Stimulated activated CD8-positive, alpha-beta memory T cell treated with anti-CD3 and anti-CD28 coated beads, Interleukin-4, amount 100 ng/mL, for 1 hour (primary cell): ENCODE measurements at places on chromosomes 5 and 9.

- DNase-seq, result no peak
Observed at GRCh38 chr5:52007230-52007858, 624.1 kb downstream of the ISL1 start.

DNA sequence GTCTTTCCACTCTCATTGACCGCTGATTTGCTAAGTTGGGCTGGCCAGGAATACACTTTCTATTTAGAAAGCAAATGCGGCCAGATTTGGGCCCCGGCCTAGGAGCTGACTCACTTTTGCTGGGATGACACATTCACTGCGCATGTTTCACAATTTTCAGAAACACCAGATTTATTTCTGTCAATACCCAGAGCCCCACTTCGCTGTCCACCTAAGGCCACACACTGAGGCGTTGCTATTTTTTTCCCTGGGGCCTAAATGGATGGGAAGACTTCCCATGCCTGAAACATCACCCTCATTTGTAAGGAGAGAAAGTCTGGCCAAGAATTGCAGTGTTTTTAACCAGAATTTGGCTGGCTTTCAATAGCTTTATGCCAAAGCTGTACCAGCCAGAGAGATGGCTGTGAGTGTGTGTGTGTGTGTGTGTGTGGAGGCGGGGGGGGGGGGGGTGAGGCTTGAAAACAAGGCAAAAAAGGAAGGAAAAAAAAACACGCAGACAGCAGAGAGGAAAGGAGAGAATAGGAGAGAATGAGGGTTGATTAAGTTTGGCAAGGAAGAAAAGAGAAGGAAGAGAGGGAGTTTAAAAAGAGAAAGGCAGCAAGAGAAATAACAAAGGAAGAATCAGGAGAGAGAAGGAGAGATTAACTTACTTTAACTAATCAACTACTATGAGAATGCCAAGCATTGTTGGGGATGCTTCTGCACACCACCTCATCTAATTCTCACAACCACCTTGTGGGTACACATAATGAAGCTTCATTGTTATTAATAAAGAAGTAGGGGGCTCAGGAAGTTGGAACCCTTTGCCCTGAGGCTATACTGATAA, 261.4 kb upstream of the KLF4 start:
- DNase-seq, result no peak

DNA sequence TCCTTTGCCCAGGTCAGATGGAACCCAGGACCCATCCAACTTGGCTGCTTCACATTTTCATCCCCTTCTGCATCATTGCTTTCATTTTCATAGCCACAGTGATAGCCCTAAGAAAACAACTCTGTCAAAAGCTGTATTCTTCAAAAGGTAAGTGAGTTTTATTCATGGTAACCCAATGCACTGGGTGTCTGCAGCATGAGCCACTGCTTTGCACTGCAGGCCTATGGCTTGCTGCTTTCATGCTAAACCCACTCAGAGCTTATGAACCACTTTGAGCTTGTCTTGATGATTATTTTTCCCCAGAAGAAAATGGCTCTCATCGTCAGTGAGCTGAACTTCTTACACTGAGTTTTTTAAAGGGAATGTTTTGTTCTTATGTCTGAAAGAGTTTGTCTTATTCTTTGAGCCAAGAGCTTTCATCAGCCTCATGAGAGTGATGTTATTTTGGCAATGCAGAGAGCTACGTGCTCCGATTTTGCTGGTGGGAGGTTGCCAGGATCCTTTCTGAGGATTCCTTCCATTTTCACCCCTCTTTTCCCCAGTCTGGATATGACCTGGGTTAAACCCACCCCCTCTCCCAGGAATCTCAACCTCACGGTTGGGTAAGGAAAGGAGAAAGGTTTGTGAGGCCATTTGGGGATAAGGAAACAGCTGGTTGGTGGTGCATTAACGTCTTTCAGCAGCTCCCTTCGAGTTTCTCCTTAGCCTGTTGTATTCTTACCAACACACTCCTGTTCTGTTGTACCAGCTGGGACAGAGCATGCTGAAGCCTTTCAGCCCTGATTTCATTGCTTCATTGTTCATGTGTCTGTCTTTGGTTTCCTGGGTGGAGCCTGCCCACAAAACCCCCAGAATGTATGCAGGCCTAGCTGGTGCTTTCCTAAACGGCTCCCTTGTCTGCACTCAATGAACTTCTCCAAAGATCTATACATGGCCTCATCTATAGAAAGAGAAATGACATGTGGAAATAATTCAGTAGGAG, 47.6 kb downstream of the PDCD1LG2 start:
- DNase-seq, result no peak

- no peak for DNase-seq
Observed at GRCh38 chr5:172901012-172901780, 58.0 kb upstream of the RPL26L1 start.

DNA sequence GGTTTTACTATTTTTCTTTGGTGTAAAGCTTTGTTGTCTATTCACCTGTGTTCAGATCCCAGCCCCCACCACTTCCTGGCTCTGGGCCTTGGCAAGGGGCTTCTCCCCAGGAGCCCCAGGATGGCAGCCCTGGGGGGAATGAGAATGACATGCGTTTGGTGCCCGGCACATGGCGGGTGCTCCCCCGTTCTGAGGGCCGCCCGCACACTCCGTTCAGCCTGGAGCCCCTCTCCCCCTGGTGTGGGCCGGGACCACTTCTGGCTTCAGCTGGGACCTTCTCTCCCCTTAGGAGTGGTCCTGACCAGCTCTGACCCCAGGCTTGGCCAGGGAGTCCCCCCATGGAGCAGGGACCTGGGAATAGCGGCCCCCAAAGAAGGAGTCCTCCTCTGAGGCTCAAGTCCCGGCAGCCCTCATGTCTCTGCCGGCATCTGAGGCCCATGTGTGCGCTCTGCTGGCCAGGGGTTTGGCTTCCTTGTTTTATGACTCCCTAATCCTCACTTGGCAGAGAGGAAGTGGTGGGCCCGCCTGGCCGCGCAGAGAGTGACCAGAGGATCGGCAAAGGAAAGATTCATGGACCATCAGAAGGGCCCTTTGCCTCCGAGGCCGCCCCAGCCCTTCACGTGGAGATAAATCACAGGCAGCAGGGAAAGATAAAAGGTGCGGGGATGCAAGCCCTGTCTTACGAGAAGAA, 57.0 kb upstream of the LMX1B start:
- no peak for DNase-seq

DNA sequence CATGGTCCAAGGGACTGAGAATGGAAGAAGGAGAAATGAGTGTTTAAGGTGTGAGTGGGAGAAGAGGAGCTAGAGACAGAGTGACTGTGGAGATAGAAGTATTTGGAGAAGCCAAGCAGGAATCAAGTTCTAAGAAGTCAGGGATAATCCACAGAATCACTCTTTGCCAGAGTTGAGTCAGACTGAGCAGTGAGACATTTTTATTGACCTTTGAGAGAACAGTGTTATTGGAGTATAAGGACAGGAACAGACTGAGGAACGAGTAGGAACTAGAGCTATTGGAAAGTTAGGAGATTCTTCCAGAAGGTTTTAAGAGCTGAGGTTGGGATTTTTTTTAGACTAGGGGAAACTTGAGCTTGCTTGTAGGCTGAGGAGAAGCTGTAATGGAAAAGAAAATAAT, 37.2 kb downstream of the RCL1 start:
- no peak for DNase-seq

DNA sequence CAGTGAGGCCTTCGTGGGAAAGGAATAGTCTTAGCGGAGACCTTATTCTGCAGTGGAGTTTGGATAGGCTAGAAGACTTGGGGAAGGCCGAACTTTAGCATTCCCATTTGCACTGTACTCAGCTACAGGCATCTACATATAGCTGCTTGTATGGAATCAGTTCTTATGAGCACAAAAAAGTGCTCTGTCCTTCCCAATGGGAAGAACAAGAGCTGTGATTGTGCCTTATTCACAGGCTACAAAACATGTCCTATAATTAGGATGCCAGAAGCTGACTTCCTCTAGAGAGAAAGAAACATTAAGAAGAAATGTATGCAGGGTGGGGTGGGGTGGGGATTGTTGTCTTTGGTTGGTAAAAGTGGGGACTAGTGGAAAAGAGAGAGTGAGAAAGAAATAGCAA, 154.7 kb downstream of the ATP10B start:
- DNase-seq, result no peak

GRCh38 chr5:149745-150485, 41.4 kb upstream of the LRRC14B start:
- DNase-seq, result no peak

GRCh38 chr5:149904293-149904886, 40.2 kb downstream of the PDE6A start:
- no peak for DNase-seq

DNA sequence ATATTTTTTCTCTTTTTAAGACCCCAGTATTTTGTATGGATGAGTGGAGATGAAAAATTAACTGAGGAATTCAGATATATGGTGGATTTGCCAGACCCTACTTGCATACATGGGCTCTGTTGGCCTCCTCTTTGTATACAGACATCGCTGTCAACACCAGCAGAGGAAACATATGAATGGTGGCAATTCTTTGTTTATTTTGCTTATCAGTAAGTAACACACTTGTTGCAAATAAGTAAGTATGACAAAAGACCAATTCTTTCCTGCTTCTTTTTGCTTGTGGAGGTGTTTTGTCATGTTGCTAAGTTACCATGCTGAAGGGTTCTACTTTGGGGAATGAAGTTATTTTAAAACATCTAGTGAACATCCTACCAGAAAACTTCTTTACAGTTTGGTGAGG, 298.2 kb downstream of the KIF4B start:
- DNase-seq, result no peak

- no peak for DNase-seq
Observed at GRCh38 chr9:137359850-137360249, 57.8 kb upstream of the NRARP start.

DNA sequence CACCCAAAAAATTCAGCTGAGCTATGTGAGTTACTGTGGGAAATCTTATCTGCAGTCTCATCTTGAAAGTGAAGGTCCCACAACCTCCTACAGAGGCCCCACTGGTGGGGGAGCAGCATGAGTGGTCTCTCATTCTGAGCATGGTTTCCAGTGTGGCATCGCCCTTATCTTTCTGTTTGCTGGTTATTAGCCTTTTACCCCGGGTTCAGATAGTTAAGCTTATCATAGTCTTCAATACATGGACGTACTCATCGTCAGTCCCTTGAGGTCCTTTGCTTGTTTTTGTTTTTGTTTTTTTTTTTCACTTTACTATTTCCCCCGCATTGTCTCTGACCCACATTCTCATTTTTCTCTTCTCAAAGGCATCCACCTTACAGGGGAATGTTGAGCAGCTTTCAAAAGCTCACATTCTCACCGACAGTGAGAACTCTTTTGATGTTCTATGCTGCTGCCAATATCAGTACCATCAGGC, 7.7 kb upstream of the HAVCR2 start:
- no peak for DNase-seq

GRCh38 chr5:73189871-73190376, 16.9 kb downstream of the TMEM174 start:
- no peak for DNase-seq

DNA sequence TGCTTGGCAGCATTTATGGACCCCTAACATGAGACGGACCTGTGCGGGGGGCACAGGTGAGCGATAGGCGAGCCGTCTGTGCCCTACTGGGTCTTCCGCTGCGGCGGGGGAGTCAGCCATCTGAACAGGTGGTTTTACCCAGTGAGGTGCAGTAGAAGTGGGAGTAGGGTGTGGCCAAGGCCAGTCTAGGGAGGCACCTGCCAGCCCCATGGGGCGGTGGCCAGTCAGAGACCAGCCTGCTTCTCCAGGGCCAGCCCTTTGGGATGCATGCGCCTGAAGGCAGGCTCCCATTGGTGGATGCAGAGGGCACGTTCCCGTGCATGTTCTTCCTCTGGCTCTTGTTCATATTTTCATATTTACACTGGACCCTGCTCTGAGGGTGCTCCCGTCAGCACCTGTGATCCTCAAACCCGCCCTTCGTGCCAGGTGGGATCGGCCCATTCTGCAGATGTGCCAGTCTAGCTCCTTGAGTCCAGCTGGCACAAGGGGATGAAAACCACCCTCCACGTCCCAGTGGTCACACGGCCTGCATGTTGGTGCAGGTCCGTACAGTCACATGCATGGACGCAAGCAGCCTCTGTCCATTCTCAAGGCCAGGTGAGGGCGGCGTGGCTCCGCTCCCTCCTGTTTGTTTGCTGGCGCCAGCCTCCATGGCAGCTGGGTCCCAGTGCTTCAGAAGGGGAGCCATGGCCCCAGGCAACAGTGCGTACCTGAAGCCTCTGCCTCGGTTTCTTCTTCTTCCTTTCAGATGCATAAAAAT, 9.0 kb downstream of the COL5A1 start:
- no peak for DNase-seq

DNA sequence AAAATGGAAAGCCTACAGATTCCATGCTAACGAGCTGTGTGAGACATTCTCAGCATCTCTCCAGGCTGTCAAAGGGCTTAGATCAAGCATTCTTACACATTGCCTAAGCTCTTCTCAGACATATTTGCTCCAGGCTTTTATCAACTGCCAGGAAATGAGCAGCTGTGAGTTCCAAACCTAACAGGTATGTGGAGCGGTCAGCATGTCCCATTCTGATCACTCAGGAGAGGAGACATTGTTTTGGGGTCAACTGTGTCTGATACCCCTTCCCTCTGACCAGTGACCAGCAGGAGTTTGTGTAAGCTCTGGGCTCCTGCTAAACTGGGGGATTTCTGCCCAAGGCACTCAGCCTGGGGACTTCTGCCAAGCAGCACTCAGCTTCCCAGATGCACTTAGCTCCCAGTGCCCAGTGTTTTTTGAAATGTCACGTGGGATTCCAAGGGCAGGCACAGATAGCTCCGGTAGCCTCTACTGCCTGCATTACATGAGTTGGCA, 229.1 kb downstream of the SEC61B start:
- no peak for DNase-seq
